ENCODE measurements at places on chromosomes 11 and 22.

DNA sequence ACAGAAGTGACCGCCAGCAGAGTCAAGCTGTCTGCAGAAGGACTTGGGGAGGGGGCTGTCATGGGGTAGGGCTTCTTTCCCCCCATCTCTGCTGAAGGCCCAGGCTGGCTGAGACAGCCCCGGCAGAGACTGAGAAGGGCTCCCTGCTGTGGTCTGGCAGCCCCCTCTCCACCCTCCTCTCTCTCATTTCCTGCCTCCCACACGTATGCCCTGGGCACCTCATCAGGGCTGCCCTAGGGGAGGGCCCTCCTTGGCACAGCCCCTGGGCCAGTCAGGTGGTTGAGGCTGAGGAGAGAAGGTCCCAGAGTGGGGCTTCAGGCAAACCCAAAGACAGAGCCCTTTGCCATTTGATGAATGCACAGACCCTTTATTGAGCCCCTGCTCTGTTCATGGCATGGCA is 3.6 kb downstream of the RASD2 start:
- no peak for DNase-seq

DNA sequence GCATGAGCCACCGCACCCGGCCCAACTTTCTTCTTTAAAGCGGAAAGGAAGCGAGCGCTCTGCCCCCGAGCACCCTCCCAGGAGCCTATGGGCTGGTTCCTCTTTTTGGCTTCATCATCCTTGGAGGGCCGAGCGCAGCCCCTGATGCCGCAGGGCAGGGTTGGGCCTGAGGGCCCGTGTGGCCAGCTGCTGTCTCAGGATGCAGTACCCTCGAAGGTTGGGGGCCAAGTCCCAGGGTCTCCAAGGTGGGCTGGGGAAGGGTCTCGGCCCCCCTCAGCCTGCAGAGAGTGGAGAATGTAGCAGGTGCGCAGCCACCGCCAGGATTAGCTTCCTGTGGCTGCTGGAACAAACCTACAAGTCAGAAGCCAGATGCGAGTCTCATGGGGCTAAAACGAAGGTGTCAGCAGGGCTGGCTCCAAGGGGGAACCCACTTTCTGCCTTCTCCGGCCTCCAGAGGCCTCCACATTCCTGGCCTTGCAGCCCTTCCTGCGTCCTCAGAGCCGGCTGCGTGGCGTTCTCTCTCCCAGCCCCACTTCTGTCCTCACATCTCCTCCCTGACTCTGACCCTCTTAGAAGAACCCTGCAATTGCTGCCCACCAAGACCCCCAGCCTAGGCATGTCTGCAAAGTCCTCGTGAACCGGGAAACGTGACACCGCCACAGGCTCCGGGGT is 2.9 kb downstream of the PANX2 start:
- DNase-seq = no peak

DNA sequence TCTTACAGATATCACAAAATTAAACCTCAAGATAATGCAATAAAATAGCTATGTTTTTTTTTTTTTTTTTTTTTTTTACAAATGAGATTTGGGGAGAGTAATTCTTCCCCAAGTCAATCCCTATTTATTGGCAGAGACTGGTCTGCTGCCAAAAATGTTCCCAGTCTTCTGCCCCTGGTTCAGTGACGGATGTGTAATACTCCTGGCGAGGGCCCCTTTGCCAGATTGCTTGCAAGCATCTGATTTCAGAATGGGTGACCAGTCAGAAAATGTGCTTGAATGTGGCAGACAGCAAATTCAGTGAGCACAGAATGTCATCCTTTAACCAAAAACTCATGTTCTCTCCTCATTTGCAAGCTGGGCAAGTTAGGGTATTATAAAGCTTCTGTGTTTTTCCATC is 363.8 kb upstream of the MTNR1B start:
- no peak for DNase-seq

- DNase-seq = no peak
These were observed 34.2 kb upstream of the PRR5 start for GRCh38 chr22:44667829-44668189.

GRCh38 chr11:73415854-73416615 is 39.8 kb downstream of the RELT start:
- DNase-seq = no peak

DNA sequence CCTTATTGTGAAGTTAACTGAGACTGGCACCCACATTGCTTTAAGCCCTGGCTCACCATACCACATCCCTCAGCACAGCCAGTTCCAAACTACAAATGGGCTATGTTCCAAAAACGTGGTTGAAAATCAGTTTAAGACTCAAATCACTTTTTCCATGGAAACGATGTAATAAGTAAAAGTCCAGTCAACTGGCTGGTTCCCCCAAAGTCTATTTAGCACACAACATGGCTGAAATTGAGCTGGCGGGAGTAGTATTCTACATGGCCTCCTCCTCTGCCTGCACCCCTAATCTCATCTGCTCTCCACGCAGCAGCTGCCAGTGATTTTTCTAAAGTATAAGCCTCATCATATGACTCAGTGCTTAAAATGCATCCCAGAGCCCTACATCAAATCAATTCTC is 40.9 kb upstream of the BIRC3 start:
- DNase-seq = no peak

GRCh38 chr11:26245046-26245445 is 86.9 kb upstream of the ANO3 start:
- DNase-seq = no peak

DNA sequence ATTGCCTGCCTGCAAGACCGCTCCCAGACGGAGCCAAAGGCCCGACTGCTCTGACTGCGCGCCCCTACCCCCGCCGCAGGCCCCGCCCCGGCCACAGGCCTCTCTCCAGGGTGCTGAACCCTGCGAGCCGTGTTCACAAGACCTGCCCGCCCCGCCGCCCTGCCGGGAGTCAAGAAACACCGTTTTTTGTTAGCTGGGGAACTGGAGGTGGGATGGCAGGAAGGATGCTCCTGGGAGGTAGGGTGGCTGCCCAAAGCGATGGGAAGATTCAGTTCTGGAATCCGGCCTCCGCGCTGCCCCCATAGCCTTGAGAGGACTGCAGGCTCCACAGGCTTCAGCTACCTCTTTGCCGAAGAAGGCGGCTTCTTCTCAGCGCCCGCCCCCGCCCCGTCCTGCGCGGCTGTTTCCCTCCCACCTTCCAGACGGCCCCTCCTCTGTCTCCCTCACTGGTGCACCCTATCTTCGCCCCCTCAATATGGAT is 2.7 kb upstream of the PDE2A start:
- DNase-seq = no peak

DNA sequence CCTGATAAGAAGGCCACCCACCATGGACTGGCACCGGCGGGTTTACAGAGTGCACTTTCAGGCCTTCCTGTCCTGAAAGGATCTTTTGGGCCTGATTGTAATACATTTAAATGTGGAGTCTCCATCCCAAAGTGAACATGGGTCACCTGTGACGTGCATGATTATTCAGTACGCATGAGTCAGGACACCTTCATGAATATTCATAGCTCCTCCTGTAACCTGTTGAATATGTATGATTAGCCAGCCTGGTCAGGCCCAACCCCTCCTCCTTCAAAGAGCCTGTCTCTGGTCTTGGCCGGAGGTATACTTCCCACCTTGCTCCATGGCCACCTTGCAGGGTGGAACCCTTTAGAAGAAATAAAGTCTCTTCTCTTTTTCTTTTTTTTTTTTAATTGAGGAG is 75.9 kb upstream of the NUP50 start:
- no peak for DNase-seq

- DNase-seq = no peak
These were observed 1.4 kb downstream of the SREBF2 start for GRCh38 chr22:41834005-41834944.

DNA sequence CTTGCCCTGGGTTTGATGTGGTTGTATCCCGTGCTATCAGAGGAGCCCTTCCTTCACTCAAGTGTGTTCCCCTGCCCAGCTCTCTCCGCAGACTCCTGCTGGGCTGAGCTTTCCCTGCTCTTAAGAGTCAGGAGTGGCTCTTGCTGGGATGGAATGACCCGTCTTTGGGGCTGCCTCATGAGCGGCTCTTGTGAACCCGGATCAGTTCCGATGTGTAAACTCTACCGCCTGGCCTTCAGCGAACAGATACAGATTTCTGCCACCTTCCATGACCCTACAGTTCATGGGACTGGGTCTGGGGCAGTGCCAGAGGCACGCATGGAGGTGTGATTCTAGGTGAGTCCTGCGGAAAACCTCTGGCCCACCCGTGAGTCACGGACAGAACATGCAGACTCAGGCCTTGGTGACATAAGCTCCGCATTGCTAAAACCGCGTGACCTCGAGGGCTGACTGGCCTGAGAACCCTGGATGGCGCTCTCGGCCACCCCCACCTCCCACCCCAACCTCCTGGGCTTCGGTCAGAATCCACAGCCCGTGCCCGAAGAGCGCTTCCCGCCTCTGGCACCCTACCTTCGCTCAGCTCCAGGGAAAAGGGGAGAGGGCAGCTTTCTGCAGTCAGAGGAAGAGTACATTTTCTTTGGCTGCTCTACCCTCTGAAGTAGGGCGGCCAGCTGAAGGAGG is 1.3 kb upstream of the ZBTB16 start:
- no peak for DNase-seq

GRCh38 chr11:57981536-57981935 is 42.1 kb upstream of the OR9Q1 start:
- DNase-seq = no peak

DNA sequence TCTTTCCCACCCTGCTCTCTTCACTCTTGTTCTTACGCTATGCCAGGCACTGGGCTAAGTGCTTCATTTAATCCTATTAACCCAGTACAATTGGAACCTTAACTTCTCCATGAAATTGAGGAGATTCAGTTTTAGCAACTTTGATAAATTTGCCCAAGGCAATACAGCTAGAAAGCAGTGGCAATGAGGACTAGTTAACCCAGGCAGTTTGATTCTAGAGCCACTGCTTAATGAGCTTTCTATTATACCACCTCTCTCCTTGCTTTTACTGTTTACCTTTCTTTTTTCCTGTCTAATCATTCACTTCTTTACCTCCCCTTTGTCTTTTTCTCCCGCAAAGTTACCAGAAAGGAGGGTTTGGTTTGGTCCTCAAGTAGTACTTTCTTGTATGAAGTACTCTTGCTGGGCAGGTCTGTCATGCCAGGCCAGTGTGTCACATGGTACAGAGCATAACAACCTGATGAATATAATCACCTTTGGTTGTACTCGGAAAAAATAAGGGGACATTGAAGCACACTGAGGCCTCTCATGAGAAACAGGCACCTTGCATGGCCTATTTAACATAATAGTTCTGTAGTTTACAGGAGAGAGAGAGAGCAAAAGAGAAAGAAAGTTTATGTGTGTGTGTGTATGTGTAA is 70.6 kb downstream of the PDHX start:
- no peak for DNase-seq

GRCh38 chr22:33922349-33922681 is 2.0 kb upstream of the LARGE1 start:
- no peak for DNase-seq

DNA sequence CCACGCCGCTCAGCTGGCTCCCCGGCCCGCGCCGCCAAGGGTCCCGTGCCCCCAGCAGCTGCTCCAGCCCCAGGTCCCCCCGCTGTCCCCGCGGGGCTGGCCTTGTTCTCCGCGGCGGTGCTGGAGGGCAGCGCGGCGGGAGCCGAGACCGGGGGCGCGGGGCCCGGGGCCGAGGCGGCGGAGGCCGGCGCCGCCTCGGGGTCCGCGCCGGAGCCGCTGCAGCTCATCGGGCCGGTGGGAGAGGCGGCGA is 128 bp downstream of the TAF10 start:
- no peak for DNase-seq

GRCh38 chr22:44468973-44469372 is 29.1 kb downstream of the RTL6 start:
- DNase-seq = no peak

- DNase-seq = no peak
These were observed 32.3 kb downstream of the MIAT start for GRCh38 chr22:26689513-26690301.

DNA sequence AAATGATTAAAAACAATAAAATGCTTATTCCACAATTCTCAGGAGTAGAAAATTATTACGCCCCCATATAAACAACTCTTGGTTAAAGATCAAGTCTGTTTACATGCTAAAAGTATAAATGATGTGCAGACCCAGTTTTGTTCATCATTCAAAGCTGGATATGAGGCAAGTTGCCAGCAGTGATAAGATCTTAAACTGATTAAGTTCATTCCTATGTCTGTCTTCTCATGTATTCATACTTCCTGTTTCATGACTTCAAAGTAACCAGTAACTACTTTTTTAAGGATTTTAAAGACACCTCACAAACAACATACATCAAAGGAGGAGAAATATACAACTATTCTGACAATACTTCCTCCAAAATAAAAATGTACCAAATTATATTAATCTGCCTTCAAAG is 55.0 kb upstream of the ARHGAP32 start:
- DNase-seq = no peak

DNA sequence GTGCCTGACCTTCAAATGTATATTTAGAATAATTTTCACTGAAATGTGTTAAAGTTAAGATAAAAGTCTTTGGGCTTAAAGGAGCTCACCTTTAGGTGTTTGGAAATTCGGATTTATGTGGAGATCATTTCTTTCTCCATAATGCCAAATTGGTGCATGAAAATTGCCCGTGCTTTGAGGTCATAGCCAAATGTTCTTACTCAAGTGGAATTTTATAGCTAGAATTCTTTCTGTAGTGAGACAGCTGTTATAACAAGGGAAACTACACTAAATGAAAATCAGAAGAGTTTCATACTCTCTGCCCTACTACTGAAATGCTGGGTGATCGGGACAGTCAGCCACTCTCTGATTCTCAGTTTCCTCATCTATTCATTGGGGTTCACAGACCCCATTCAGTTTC is 89.5 kb upstream of the DBX1 start:
- no peak for DNase-seq

DNA sequence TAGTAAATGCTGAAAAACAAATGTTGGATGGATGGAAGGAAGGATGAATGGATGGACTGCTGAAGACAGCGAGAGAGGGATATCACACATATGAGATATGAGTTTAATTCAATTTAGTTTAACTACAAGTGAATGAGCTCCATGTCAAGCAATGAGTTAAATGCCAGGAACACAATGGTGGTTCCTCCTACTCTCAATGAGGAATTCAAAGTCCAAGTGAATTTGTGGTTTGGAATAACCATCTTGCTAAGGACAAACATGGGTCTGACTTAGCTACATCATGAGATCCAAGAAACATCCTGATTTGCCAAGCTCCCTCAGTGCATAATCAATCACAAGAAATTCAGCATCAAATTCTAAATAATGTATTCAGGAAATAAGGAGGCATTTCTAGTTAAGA is 26.1 kb upstream of the PPP2R1B start:
- no peak for DNase-seq

DNA sequence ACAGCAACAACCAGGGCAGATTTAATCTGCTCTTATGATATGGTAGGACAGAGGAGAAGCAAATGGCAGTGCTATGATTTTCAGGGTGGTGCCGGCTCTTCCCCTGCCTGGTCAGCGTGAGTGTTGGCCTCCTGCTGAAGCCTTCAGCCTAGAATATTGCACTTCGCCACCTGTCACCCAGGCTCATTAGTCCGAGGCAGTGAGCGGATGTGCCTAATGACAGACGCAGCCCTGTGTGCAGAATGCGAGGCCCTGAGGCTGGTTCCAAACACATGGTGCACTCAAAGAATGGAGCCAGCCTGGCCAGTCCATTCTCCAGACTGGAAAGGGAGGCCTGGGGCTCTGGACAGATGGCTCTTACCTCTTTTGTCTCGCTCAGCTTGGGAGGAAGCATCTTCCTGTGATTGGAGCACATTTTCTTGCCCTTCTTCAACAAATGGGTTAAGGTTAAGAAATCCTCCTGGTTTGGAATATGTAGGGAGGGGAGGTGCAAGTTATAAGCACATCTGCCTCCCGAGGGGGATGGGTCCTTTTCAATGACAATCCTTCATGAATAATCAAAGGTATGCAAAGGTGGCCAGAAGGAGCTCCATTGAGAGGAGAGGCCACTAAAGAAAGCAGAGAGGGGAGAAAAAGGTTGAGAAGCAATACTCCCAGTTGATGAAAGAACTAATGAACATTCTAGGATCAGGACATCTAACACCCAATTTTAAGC is 39.7 kb upstream of the GALNT18 start:
- no peak for DNase-seq
